Globus pallidus (tissue), 1 donor: ENCODE measurements at places on chromosomes 6 and 20.

GRCh38 chr6:108168501-108169463 lies 3.0 kb downstream of the NR2E1 start:
- no peak for DNase-seq

- DNase-seq, result no peak
Measured at GRCh38 chr6:73309535-73309784, 44.6 kb downstream of the DPPA5 start.

- DNase-seq, result peak; percentile 58
Measured at GRCh38 chr6:37007340-37008043, 2.0 kb downstream of the FGD2 start.

DNA sequence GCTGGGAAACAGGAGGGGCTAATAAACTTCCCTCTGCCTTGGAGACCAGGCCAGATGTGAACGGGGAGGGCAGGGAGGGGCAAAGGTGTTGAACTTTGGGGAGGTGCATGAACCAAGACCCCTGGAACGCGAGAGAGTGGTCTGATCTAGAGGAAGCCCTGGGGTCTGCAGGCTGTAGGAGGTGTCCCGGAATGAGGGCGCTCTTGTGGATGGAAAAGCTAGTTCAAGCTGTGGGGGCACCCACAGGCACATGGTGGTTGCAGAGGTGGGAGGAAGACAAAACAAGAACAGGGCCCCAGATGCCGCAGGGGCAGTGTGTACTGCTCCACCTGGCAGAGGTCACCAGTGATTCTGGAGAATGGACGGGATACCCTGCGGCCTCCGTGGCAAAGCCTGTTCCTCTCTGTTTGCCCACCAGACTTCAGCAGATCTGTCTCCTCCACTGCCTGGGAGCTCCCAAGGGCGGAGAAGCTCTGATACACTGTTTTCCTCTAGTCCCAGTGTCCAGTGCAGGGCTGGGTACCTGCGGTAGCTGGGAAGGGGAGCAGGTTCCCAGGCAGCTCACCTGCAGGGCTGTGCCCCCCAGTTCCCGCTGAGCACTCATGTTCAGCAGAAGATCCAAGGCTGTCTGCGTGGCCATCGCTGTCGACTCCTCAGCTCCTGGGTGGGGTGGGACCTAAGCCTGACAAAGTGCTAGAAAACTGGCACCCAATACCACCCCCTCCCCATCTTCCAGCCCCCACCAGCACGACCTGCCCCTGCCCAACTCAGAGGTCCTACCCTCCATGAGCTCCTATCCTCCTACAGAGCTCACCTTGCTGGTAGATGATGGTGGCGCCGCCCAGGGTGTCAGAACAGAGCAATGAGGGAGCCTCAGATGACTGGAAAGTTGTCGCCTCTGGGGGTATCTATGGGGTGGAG lies 14.7 kb downstream of the ZNF335 start:
- DNase-seq, result no peak

DNA sequence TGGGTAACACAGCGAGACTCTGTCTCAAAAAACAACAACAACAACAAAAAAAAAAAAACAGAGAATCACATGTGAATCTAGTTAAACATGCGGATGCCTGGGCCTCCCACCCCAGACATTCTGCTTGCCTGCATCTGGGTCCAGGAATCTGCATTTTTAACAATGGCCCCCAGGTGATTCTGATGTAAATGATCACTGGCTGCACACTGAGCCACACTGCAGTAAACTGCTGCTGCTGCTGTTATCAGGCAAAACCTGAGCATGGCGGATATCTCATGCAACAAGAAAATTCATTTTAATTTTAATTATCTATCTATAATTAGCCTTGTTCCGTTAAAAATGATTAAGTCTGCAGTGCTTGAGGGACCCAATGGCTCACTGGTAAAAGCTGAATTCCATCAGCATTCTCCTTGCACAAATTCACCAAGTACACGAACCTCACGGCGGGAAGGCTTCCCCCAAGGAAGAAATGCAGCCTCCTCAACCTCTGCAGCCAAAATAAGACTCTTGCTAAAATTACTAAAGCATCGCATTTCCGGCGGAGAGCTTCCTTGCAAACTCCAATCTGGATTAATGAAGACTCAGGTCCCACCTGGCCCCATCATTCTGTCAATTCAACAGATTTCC lies 81.6 kb upstream of the SNX9 start:
- DNase-seq, result no peak

GRCh38 chr6:96749891-96750290 lies 87.4 kb downstream of the GPR63 start:
- DNase-seq, result no peak

DNA sequence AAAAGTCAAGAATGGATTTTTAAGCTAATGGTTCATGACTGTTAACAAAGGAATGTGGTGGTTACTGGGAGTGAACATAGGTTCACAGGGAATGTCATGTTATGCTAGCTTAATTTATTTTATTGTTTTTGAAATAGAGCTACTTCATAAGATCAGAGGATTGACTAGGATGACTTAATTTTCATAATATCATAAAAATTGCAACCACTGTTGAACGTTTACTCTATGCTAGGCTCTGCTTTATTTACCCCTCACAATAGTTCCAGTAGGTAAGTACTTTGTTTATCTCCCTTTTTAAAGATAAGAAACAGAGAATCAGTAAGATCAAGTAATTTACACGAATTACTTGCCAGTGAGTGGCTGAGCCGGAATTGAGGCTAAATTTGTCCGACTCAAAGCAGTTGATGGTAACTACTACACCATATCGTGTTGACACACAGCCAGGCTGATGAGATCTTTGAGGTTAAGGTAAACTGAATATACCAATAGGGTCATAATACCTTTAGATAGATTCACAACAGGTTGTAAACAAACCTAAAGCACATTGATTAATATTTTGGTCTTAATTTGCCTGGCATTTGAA lies 194.6 kb upstream of the CITED2 start:
- no peak for DNase-seq

- DNase-seq, result no peak
Measured at GRCh38 chr6:108805611-108806167, 42.5 kb upstream of the ARMC2 start.

- DNase-seq, result no peak
Measured at GRCh38 chr20:37907330-37907676, 4.4 kb downstream of the VSTM2L start.

GRCh38 chr6:52305411-52305810 lies 20.9 kb upstream of the MCM3 start:
- no peak for DNase-seq

DNA sequence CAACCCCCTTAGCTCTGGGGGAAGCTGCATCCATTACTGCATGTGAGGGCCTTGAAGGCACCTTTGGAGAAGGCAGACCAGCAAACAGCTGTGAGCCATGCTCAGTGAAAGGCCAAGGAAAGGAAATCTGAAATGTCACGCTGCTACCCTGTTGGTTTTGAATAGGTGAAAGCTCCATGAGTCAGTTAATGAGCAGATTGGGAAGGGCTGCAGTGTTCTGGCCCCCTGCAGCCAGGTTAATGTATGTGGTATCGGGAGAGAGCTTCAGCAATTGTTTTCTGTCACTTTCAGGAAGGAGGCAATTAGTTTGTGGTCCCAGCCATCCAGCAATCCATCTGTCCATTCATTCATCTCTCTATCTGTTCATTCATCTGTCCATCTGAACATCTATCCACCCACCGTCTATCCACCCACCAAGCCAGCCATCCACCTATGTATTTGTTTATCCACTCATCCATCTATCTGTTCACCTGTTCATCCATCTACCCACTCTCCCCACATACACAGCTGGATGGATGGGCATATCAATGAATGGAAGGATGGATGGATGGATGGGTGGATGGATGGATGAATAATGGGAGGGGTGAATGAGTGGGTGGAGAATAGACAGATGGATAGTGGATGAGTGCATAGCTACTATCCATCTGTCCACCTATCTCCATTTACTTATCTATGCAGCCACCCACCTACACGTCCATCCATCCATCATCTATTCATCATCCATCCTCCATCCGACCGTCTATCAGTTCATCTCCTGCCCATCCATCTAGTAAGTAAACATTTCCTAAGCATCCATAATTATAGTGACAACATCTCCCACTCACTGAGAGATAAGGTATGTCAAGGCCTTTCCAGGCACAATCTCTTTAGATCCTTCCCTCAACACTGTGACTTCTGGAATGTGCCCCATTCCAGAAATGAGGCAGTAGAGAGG lies 16.0 kb downstream of the PCK1 start:
- DNase-seq, result no peak

GRCh38 chr6:130647246-130647645 lies 180.0 kb upstream of the SMLR1 start:
- DNase-seq, result no peak

- DNase-seq, result no peak
Measured at GRCh38 chr20:40749985-40750506, 61.0 kb upstream of the MAFB start.

- DNase-seq, result no peak
Measured at GRCh38 chr20:34895465-34895864, 19.1 kb downstream of the ACSS2 start.

DNA sequence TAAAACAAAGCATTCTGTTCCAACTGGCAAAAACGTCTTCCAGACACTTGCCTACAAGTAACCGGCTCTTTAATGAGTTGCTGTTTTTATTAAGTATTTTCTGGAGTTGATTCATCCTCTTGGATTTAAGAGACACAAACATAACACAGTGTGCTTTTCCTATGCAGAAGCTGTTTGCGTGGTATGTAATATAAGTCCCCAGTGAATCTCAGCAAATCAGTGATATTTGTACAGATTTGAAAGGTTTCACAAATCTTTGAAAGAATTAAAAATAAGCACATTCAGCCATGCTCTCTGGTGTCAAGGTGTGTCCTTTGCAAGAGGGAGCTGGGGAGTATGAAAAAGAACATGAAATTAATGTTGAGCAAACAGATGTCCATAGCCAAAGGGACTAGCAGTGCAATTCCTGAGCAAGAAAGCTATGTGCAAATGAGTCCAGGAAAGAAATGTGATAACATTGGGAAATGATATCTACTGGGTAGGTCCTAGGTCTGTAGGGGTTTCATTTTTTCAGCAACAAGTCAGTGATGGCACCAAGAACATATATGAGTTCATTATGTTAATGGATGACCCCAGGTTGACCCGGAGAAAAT lies 170.1 kb upstream of the PHACTR1 start:
- no peak for DNase-seq

- DNase-seq, result no peak
Measured at GRCh38 chr6:6910734-6911295, 196.9 kb upstream of the RREB1 start.

DNA sequence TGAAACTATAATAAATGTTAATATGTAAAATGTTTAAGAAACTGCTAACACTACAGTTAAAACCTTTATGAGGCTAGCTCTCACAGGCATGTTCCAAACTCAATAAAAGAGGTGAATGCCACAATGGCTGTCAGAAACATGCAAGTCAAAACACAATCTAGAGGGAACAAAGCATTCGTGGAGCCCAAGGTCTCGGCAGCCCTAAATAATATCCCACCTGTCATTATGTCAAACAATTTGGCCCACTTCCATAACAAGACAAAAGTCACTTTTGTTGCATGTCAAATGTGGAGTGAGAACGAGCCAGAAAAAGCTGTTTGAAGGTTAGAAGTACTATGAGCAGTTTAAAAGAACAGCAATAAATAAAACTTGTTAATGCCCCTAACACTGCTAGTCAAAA lies 181.9 kb downstream of the GMDS start:
- no peak for DNase-seq

- no peak for DNase-seq
Measured at GRCh38 chr6:144647406-144647964, 362.4 kb downstream of the UTRN start.

- no peak for DNase-seq
Measured at GRCh38 chr20:38114353-38114791, 50.7 kb downstream of the TGM2 start.

DNA sequence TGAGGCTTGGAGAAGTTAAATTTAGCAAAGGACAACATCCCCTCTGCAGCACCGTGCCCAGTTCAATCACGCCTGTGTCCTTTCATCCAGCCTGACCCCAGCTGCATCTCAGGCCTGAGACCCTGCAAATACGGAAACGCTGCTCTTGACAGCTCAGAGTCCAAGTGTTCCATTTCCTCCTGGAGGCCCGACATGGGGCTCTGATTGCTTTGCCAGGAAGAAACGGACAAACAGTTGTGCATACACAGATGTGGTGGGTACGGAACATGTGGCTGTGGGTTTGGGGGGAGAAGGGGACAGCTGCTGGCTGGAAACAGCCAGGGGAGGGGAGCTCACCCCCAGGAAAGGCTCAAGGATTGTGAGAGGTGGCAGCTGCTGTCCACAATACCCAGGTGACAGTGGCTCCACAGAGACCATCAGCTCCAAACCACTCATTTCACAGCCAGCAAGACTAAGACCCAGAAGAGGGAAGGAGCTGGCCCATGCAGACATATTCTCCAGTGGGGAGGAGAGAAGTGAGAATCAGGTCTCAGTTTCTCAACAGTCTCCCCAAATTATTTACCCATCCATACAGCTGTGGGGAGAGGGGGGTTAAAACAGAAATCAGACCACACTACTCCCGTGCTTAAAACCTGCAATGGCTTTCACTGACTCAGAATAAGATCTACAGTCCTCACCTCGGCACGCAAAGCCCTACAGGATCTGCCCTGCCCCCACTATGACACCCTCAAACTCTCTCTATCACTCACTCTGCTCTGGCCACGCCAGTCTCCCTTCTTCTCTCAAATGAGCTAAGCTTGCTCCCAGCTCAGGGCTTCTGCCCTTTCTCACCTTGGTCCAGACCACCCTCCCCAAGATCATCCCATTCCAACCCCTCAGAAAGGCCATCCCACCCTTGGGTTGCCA lies 89.1 kb downstream of the PREX1 start:
- no peak for DNase-seq

DNA sequence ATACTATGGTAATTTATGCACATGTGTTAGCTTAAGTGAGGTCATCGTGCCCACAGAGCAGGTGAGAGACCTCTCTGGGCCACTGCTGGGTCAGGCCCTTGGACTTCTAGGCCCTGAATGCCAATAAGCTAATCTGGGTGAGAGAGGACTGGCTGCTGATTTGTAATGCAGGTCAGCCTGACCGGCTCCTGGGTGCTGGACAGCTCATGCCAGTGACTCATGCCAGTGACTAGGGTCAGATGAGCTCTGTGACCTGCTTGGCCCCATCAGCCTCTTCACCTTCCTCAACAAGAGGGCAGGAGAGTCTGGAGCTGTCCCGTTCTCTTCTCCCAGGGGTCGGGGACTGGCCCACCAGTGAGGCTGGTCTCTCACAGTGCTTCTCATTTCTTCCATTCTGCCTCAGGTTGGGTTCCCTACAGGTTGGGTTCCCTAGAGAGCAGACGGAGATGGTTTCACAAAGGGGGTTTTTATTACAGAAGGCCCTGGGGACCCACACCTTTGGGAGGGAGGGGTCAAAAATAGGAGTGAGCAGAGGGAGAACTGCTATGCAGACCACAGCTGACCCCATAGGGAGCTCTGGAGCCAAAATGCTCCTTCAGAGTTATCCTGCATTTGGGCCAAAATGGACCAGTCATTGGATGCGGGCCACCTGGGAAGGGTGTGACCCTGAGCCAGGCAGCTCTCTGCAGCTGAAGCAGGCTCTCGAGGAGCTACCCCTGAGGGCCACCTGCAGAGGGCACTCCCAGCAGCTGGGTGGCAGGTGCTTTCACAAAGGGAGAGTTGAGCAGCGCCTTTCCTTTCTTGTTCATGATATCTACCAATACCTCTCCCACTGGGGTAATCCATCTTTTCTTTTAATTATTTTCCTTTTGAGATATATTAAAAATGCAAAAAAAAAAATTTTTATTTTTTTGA lies 2.2 kb upstream of the OXT start:
- no peak for DNase-seq

GRCh38 chr6:169940481-169941271 lies 189.3 kb downstream of the ERMARD start:
- DNase-seq, result no peak
